Suprapubic skin (tissue), 4 donors: ENCODE measurements at places on chromosomes 3 and 15. TPM values are rescaled to one million over a fixed set of nuclear protein-coding genes. Genes with fewer than 3 reads are reported as not detected.
A peak's percentile ranks its signal among the peaks of the same experiment; 100 is the strongest.

PP2D1 gene
- total RNA-seq, result not detected

DNA sequence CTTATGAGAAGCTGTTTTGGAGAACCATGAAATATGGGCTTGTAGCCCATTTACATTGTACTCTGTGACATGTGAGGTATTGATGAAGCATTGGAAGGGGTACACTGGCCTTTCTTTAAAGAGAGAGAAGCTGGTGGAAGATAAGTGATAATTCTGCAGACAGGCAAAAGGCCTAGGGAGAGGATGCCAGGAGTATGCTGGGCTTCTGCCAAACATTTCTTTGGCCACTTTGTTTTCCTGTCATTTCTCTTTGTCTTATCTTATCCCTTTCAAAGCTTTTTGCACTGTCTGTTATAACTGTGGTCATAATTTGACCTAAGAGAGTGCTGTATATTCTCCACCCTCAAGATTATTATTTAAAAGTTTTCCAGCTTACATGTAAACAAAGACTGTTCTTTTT is 109.6 kb upstream of the SEMA6D start:
- DNase-seq, result no peak

DUOXA2 gene
- not detected for total RNA-seq

- DNase-seq, result peak; percentile 66
These were observed 769 bp upstream of the CSPG4 start for GRCh38 chr15:75713338-75713895.

DNA sequence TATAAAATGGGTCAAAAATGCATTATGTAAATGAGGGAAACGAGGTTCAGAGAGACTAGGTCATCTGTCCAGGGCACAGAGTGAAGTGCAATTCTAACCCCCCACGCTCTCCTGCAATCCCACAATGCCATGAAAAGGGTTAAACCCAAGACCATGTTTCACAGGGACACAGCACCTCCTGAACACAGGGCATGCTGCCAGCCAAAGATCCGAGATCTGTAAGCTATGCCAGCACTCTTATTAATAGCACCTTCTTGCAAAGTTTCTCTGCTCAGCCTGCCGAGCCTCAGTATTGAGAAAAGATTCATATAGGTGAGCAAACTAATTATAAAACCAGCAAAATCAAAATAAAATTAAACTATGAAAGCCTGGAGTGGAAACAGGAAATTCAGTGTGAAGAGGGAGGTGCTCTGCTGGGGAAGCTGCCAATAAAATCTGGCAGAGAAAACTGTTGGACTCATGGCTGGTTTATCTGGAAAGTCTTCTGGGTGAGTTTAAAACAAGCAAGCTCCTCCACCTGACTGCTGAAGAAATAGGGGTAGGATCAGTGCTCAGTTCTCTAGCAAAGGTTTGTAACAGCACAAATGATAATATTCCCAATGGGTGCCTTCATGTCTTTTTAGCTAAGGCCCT is 50.3 kb downstream of the LRIG1 start:
- no peak for DNase-seq

ZIC1 gene
- total RNA-seq, result not detected

DNA sequence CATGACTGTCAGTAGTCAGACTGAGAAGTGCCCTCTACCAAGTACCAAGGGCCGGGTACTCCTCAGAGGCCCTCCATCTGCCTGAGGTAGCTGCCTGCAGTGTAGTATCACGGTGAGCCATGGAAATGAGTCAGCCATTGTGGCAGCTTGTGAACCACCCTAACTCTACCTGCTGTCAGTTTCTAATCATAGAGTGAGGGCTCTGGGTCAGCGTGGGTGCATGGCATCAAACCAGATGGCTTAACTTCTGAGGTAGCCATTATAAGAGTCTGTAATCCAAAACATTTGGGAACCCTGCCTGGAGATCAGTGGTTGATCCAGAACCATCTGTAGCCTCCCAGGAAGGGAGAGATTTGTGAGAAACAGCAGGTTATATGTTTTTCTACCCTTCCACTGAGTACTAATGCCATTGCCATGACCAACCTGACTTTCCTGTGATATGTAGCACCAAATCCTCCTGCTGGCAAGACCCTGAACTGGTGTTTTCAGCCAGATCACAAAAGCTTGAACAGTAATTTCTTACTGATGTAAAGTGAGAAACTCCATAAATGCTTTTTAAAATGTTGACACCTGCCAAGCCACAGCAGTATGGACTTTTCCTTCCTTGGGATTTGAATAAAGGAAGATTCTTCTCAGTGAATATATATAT is 38.9 kb downstream of the ABHD2 start:
- DNase-seq, result no peak

DNA sequence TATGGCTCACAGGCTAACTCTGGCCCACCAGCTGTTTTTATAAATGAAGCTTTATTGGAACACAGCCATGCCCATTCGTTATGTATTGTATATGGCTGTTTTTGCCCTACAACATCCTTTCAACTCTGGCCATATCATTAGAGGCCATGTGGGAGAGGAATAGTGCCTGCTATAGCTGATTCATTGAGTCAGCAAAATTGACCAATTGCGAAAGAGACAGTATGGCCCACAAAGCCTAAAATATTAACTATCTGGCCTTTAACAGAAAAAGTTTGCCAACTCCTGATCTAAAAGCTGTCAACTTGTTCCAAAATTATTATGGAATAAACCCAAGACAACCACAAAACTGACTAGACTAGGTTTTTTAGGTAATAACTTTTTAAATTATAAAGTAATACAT is 1.4 kb downstream of the NR1I2 start:
- DNase-seq, result no peak

- no peak for DNase-seq
These were observed 98.2 kb upstream of the NR2F2 start for GRCh38 chr15:96232335-96232734.

DNA sequence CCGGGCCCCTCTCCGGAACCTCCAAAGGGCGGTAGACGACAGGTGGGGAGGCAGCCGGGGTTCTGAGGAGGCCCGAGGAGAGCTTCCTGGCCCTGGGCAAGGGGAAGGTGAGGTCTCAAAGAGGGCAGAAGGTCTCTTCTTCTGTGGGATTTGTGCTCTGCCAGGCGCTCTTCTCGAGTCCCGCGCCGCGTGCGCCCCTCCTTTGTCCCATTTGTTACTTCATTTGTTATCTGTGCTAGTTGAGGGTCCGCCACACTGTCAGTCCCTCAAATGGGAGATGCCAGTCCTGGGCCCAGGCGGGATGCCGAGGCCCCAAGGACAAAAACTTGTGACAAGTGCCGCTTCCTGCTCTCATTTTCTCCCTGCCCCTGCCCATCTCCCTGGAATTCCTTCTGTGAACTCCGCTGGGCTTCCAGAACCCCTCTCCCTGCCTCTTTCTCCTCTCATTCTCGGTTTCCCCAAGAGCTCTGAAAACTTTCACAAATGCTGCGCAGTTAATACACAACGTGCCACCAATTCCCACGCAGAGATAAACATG is 1.5 kb downstream of the ST8SIA2 start:
- no peak for DNase-seq

GRCh38 chr15:72163719-72164118 is 33.9 kb downstream of the GRAMD2A start:
- DNase-seq, result no peak

GRCh38 chr3:51538459-51539290 is at the start of gene RAD54L2:
Gene RAD54L2 (plus strand): TSS chr3:51538719. CDS start chr3:51590421, 51,702 bp downstream.
- peak; percentile 83 for DNase-seq

KY gene
- total RNA-seq, result 51.7 TPM

CCR9 gene
- not detected for total RNA-seq

DNA sequence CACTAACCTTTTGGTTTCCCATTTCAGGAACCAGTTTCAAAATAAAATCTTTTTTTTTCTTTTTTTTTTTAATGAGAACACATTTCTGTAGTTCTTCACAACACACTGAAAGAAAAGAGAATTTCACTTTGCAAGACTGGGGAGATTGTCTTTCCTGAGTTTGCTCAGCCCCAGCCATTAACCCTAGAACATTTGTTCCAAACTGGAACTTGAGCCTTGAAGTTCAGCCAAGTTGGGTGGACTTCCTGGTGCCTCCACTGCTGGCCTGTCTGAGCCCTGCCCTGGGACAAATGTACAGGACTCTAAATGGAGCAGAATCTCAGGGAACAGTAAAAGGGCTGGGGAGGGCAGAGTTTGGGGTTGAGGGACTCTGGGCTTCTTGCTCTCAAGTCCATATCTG is 196.4 kb upstream of the LPP start:
- DNase-seq, result no peak

GRCh38 chr15:49189631-49190030 is 19.6 kb downstream of the GALK2 start:
- DNase-seq, result no peak

DNA sequence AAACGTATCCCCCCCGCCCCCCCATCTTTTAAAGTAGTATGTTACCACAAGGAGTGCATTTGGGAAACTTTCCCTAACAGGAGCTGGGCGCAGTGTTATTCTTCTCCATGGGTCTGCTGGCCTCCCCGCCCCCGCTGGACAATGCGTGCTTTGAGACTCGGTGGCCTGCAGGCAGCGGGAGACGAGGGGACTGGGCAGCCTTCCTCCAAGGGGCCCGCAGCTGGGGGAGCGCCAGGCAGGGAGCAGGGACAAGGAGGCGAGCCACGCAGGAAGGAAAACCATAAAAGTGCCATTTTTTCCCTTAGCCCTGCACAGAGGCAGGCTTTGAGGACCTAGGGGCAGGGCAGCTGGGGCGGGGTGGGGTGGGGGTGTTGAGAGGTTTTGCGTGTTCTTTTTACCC is 14.1 kb downstream of the SOX2 start:
- DNase-seq, result no peak

GRCh38 chr15:72786676-72787345 is 3.3 kb upstream of the ADPGK start:
- no peak for DNase-seq
